LHCN-M2 (cell line): ENCODE measurements at places on chromosomes 4 and X. TPM values are rescaled to one million over a fixed set of nuclear protein-coding genes. Genes with fewer than 3 reads are reported as not detected.

The HSFX2 gene
- not detected in 2 replicates for total RNA-seq

The PLS3 gene
- total RNA-seq = 108 and 124 TPM in 2 replicates

The TXK gene
- total RNA-seq = 0.51 and 0.92 TPM in 2 replicates

The SSX4 gene
- not detected in 2 replicates for total RNA-seq

The SHROOM4 gene
- total RNA-seq = not detected in 2 replicates

The ZMAT1 gene
- total RNA-seq = 0.06 and 0.11 TPM in 2 replicates

The RAI2 gene
- total RNA-seq = 0.11 TPM in 1 of 2 replicates, not detected in the other

The APLN gene
- 6.7 and 7.3 TPM in 2 replicates for total RNA-seq

The ARHGEF6 gene
- 21.7 and 30.2 TPM in 2 replicates for total RNA-seq

The TMEM154 gene
- 0.52 and 0.90 TPM in 2 replicates for total RNA-seq

The LONRF3 gene
- total RNA-seq = 0.06 and 0.19 TPM in 2 replicates

The RBMX gene
- 383 and 536 TPM in 2 replicates for total RNA-seq

The CORIN gene
- 0.77 and 1.2 TPM in 2 replicates for total RNA-seq

The ALB gene
- not detected in 2 replicates for total RNA-seq

The RBM41 gene
- total RNA-seq = 9.4 and 9.9 TPM in 2 replicates

The EOLA1 gene
- total RNA-seq = 8.7 and 19.0 TPM in 2 replicates

The TCEAL7 gene
- 61.0 and 66.2 TPM in 2 replicates for total RNA-seq

The NDNF gene
- total RNA-seq = 0.11 TPM in 1 of 2 replicates, not detected in the other

The DCTD gene
- total RNA-seq = 109 and 127 TPM in 2 replicates

The USP9X gene
- total RNA-seq = 68.2 and 80.0 TPM in 2 replicates

The EREG gene
- 2.9 and 4.1 TPM in 2 replicates for total RNA-seq

The LRP2BP gene
- 0.45 and 1.1 TPM in 2 replicates for total RNA-seq

The RNF175 gene
- total RNA-seq = not detected in 2 replicates

The MAGEC3 gene
- total RNA-seq = 0.23 TPM in 1 of 2 replicates, not detected in the other

The CT45A10 gene
- total RNA-seq = not detected in 2 replicates

The IQSEC2 gene
- total RNA-seq = 17.0 and 18.3 TPM in 2 replicates

The EVC2 gene
- 18.0 and 18.3 TPM in 2 replicates for total RNA-seq

The CT45A3 gene
- not detected in 2 replicates for total RNA-seq

The PPA2 gene
- 95.8 and 135 TPM in 2 replicates for total RNA-seq

The GLA gene
- 52.1 and 62.6 TPM in 2 replicates for total RNA-seq

The AR gene
- 16.0 and 18.2 TPM in 2 replicates for total RNA-seq

The FRMD7 gene
- not detected in 2 replicates for total RNA-seq

The FRAS1 gene
- total RNA-seq = 1.9 and 3.0 TPM in 2 replicates

The ZIC3 gene
- not detected in 2 replicates for total RNA-seq

The PORCN gene
- total RNA-seq = 100 and 122 TPM in 2 replicates

The LUZP4 gene
- not detected in 2 replicates for total RNA-seq

The SPIN2A gene
- 0.06 and 0.17 TPM in 2 replicates for total RNA-seq

The DMP1 gene
- not detected in 2 replicates for total RNA-seq

The S100G gene
- total RNA-seq = not detected in 2 replicates

The ADH7 gene
- total RNA-seq = not detected in 2 replicates

The TRIM61 gene
- not detected in 2 replicates for total RNA-seq

The FAM241A gene
- total RNA-seq = 1.2 and 1.5 TPM in 2 replicates

The PPARGC1A gene
- 0.90 and 0.98 TPM in 2 replicates for total RNA-seq

The CXorf49 gene
- total RNA-seq = not detected in 2 replicates

The GPC4 gene
- 0.11 TPM in 1 of 2 replicates, not detected in the other for total RNA-seq

The TMSB15A gene
- 14.5 and 20.8 TPM in 2 replicates for total RNA-seq

The FAM50A gene
- 68.0 and 95.9 TPM in 2 replicates for total RNA-seq

The DAPP1 gene
- not detected in 2 replicates for total RNA-seq
